ENCODE measurements at places on chromosomes 3 and 15.
A peak's percentile ranks its signal among the peaks of the same experiment; 100 is the strongest.

DNA sequence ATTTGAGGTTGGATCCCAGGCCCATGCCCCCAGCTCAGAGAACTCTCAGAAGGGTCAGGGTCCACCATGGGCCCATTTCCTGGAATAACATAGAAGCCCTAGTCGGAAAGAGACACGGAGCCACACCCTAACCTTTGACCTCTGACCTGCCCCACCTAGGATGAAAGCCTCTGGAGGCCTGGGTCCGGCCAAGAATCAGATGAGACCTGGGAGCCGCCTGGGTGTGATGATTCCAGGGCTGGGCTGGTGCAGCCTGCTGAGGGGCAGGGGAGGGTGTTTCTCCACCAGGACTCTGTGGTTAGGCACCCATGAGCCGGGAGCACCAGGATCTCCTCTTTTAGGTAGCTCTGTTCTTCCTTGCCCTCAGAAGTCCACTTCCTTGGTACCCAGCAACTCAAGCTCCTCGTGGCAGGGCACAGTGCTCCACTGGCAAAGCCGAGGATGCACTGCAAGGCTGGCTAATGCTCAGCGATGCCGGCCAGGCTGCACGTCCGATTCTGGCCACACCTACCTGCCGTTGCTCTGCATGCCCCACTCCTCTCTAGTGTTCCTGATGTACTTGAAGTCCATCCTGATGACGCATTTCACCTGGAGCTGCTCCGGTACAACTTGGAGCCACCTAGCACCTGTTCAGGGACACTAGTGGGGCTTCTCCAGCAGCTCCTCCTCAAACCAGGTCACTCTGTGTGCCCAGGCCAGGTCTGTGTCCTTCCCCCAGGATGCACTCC lies 57.4 kb downstream of the ZNF445 start:
- DNase-seq = no peak

DNA sequence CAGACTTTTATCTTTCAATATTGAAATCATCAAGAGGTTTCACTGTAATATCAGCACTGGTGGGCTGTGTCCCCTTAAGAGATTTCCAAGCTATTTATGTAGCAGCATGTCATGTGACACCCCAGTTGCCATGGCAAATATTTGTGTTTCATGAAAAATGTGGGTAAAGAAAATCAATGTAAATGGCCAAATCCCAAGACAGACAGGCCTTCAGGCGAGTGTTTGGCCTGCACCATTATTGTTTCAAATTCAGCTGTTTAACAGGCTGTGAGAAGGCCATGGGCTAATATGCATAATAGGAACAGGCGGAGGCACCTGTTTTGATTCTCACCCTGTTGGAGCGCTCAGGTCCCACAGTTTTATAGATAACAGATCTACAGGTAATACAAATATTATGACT lies 104.2 kb downstream of the IQCH start:
- DNase-seq = no peak

- no peak for DNase-seq
These were observed 260.1 kb upstream of the PLSCR5 start for GRCh38 chr3:146865175-146865755.

DNA sequence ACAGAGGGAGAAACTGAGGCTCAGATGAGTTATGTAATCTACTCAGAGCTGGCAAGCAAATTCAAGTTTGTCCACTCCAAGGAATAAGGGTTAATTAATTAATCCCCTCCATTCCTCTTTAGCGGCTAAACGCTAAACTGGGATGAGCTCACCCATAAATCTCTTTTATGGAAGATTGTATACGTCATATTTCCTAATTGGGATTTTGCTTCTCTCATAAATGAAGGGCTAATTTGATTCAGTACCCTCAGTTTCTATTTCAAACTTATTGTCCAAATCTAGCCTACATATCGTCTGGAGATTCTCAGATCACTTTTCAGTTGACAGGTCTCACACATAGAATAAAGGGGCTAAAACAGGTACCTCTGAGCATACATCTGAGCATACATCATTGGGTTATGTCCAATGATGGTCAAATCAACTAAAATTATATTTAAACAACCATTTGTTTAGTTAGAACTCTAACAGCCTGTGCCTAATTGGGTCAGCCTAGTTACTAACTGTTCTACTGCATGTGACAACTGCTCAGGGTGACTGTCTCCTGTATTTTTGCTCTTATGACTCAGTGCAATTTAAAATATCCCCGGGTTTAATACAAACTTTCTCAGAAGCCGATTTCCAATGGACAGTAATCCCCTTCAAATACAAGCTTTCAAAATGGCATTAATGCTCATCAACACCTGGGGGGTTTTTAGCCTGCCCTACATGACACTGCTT lies 57.6 kb upstream of the PLXND1 start:
- DNase-seq = no peak

DNA sequence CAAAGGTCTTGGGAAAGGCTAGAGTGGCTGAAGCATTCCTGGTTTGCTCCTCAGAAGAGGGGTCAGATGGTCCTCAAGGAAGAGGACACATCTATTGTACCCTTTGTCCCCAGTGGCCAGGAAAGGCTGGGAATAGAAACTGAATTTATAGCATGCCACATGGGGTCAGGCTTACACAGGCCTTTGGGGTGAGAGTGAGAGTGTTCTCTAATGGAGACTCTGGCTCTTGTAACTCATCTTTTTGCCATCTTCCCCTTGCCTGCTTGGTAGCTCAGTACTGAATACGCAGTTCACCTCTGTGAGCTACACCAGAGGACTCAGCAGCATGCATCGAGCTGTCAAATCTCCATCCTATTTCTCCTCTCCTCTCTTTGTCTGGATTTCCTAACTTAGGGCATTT lies 87.5 kb downstream of the ATP2B2 start:
- DNase-seq = no peak

- no peak for DNase-seq
These were observed 117.5 kb downstream of the PGPEP1L start for GRCh38 chr15:98889930-98890695.

DNA sequence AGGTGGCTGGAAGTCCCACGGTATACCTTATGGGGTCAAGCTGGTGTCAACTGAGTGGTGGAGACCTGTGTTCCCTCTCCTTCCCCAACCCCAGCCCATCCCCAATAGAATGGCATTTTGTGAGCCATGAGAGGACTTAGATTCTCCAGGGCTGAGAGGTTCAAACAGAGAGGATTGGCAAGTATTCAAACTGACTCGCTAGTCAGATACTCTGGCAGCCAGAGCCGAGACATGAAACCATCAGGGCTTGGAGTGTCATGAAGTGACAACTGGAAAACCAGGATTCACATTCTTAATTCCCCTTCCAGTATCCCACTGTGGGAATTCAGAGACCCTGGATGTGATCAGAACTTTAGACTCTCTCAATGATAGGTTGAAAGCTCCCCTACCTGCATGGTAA lies 159.4 kb upstream of the SNTN start:
- DNase-seq = no peak

- DNase-seq = no peak
These were observed 42.0 kb downstream of the RORA start for GRCh38 chr15:61186905-61187741.

DNA sequence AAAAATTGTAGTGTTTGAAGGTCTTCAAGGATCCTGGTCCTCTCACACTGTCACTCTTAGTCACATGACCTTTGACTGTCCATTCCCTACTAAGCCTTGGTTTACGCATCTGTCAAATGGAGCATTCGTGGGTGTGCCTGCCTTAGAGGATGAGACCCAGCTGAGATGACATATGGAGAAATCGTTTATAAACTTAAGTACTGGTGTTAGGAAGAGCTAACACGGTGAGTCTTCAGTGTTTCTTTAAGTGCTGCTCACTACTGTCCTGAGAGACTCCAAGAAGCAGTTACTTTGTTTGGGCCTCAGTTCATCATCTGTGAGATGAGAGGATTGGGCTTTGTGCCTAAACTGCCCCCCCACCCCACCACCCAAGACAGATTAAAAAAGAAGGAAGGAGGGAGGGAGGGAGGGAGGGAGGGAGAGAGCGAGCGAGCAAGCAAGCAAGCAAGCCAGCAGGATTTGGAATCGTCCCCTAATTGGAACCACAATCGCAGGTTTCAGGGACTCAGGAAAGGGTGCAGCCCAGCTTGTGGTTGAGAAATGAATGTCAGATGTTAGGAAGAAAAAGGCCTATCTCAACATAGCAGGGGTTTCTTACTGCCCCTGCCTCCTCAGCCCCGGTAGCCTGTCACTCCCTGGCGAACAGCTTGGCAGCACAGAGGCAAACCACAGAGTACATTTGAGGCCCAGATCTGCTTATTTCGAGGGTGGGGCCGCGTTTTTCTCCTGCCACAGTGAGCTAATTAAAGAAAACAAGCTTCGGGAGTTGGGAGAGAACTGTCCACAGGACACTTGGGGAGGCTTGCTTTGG lies 32.7 kb downstream of the SMAD3 start:
- peak; percentile 53 for DNase-seq

GRCh38 chr3:149820183-149820582 lies 7.2 kb downstream of the RNF13 start:
- DNase-seq = no peak

DNA sequence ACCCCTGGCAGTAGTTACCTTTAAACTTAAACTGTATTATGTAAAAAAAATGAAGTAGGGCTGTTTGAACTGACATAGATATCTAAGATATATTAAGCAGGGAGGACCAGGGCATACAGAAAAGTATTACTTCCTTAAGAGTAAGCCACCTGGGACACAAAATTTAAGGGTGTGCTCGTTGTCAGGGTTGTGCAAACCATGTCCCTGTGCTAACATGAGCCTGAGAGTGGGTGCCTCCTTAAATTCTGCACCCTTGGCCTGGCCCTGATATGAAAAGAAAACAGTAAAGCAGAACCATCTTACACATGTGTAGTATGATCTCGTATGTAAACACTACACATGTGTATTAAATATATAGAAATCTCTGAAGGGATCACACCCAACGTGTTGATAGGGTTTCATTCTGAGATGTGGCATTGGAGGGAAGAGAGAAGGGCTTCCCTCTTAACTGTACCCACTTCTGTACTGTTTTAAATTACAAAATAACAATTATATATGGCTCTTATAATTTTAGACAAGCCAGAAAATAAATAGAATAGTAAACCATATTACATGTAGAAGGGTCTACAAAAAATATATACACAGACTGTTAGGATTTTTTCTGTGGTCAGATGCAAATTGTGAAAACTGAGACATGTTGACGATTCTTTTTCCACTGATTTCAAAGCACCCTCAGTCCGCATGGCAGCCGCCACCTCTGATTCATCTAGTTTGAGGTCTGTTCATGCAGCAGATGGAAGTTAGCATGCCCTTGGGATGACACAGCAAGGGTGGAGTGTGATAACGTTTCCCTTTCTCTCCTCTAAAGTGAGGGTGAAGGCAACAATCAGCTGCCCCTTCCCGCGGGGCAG lies 400.8 kb upstream of the PROK2 start:
- DNase-seq = peak; percentile 50

DNA sequence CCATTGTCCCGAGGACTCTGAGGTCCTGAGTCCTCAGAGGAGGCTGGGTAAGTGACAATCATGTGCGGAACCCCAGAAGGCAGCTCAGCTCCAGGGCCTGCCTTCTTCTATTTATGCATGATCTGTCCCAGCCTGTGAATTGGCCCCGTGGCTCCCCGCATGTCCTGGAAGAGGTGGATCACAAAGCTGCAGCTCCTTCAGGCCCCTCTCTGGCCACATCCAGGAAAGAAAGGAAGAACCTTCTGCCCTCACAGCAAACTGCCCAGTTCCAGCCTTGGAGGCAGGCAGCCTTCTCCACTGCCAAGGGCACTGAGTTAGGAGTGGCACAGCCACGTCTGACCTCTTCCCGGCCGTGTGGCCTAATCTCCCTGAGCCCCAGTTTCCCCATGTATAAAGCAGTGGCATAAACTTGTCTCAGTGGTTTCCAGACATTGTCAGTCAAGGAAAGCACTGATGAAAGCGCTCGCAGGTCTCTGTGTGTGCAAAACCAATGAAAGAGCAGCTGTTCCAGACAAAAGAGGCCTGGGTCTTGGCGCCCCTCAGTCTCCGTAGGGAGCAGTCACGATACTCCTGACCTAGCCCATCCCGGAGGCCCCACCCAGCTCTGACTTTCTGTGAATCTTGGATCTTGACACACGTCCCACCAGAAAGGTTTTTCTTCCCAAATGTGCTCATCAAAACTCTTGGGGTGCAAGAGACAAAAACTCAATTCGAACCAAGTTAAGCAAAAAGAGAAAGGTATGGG lies 497.3 kb downstream of the SHQ1 start:
- DNase-seq = no peak

DNA sequence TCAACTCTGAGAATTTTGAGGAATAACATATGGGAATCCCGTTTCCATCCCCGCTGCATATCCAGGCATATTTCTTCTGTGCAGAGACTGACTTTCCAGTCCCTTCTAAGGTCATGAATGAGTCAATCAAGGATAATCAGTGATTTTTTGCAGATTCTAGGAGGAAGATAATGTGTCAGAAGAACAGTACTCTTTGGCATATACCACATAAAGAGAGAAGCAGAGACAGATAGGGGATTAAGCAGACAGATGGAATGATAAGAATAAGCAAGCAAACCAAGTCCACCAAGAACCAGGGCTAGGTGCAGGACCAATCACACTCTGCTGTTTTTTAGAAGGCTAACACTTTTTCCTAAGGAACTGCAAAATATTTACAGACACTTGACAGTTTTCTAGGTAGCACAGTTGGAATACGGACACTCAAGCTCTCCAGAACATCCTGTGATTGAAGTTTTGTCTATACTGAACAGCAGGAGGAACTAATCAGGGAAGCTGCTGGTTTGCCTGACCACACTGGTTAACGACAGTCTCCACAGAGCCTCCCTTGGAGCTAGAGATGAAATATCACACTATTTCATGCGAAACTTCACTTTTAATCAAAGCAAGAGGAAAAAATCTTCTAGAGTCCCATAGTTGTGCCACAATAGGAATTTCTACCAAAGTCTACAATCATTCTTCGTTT lies 450.0 kb upstream of the KCNMB2 start:
- no peak for DNase-seq

DNA sequence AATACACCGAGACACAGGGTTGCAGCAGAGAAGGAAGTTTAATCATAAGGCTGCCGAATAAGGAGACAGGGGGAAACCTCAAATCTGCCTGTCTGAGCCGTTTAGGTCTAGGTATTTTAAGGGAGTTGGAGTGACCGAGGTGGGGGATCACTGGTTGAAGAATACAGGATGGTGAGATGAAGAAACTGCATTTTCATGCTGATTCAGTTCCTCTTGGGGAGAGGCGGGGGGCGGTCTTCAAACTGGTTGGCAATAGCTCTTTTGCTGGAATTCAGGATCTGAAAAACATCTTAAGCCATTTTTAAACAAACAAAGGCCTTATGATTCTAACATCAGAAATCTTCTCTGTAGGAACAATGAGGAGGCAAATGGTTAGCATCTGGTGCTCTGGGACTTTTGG lies 699.5 kb upstream of the CFAP20DC start:
- DNase-seq = no peak

DNA sequence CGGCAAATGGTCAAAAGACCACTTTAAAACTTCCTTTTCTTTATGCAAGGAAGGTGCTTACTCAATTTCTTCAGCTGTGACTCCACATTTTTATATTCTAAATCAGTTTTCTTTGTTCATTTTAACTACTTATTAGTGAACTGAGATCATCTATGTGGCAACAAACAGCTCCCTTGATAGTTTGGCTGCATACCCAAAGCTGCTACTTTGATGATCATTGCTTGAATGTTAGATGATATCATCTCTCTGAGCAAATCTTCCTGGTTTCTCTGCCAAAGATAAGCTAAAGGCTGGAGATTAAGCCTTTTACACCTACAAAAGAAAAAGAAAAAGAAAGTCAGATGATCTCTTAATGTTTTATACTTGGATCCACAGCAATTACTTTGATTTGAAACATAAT lies 95.5 kb downstream of the DPH6 start:
- no peak for DNase-seq

GRCh38 chr3:141412087-141412935 lies 44.0 kb downstream of the ZBTB38 start:
- DNase-seq = peak; percentile 54
